Keratinocyte (primary cell): ENCODE measurements at places on chromosomes 11 and 22. TPM values are rescaled to one million over a fixed set of nuclear protein-coding genes. Genes with fewer than 3 reads are reported as not detected.
A peak's percentile ranks its signal among the peaks of the same experiment; 100 is the strongest.

The OR8A1 gene
- polyA plus RNA-seq: not detected in 3 replicates

DNA sequence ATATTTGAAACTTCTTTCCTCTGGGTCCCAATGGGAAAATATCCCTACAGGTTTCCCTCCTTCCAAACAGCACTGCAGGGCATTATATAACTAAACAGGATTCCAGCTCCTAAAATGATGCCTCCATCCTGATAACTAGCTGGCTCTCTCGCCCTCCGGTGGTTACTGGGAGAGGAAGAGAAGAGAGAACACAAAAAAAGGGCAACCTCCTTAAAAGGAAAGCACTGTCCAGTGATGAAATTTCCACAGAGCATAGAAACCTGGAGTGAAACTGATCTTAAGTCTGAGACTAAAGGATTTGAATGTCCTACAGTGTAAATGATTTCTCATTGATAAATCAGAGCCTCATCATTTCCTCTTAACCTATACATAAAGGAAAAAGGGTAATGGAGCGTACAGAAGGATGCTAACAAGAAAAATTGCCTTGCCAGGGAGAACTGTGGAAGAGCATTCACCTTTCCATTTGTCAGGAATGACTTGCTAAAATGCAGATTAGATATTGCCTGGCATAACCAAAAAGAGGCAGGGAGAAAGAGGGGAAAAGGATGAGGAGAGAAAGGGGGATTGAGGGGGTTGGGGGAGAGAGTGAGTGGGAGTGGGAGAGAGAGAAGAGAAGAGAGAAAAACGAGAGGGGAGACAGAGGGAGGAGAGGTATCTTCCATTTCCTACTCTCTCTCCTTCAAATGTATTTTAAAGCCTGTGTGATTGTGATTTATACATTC is 121.3 kb downstream of the APOL5 start:
- H3K27ac ChIP-seq: peak overlapping the region; percentile 88
- H3K4me3 ChIP-seq: peak overlapping the region; percentile 91
- H3K4me1 ChIP-seq: peaks cover 35% of the 10 kb centered on the region
- DNase-seq: no peak
- no peaks in the 10 kb centered on the region for H3K36me3 ChIP-seq

DNA sequence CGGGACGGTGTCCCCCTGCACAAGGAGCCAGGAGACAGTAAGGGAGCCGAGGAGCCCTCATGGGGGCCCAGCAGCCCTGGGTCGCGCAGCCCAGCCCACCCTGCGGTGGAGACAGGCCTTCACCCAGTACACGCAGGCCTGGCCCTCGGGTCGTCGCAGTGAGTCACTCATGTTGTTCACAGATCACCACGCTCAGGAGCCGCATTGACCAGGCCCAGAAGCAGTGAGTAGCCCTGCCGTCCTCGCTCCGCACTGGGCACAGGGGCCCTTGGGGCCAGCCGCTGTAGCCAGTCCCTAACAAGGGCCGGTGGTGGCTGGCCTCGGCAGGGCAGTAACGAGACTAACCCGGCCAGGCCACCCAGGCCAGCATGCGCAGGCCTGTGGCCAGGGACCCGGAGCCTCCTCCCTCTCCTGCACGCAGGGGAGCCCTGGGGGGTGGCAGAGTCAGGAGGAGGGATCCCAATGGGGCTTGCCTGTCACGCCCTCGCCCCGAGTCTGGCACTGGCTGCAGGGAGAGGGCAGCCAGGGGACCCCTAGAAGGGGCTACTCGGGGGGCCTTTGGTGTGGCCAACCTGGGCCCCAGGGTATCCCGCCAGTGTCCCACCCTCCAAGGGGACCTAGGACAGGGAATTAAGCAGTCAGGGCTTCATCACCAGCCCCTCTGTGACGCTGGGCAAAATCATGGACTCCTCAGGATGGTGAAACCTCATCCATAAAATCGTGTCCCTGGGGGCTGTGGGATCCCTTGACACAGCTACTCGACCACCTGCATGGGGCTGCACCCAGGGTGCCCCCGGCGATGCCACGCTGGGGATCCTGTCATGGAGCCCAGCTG is 10.1 kb upstream of the MRPL23 start:
- no peak overlapping the region for H3K27ac ChIP-seq
- no peak for DNase-seq
- no peaks in the 10 kb centered on the region for H3K4me1 ChIP-seq
- no peaks in the 10 kb centered on the region for H3K36me3 ChIP-seq
- H3K27me3 ChIP-seq: no peaks in the 10 kb centered on the region
- H3K4me3 ChIP-seq: no peak overlapping the region

DNA sequence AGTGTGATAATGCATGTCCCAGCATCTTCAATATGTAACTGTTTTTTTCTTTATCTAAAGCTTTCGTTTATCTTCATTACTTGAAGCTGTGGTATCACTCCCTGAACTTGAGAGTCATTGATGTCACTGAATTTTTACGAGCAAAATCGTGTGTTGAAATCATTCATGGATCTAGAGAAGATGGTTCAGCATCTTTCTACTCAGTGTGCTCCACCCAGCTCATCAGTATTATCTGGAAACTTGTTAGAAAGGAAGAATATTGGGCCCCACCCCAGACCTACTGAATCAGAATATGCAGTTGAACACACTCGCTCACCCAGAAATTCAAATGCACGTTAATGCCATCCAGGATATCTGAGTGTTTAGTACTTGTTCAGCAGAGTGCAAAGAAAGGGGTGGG is 8.3 kb downstream of the CDON start:
- peaks cover 17% of the 10 kb centered on the region for H3K27me3 ChIP-seq
- peaks cover 5% of the 10 kb centered on the region for H3K4me1 ChIP-seq
- no peak overlapping the region for H3K4me3 ChIP-seq

GRCh38 chr11:62905296-62905695 is 15.9 kb downstream of the CHRM1 start:
- H3K4me1 ChIP-seq: peaks cover 5% of the 10 kb centered on the region
- H3K27ac ChIP-seq: no peak overlapping the region
- no peaks in the 10 kb centered on the region for H3K27me3 ChIP-seq
- no peaks in the 10 kb centered on the region for H3K36me3 ChIP-seq

DNA sequence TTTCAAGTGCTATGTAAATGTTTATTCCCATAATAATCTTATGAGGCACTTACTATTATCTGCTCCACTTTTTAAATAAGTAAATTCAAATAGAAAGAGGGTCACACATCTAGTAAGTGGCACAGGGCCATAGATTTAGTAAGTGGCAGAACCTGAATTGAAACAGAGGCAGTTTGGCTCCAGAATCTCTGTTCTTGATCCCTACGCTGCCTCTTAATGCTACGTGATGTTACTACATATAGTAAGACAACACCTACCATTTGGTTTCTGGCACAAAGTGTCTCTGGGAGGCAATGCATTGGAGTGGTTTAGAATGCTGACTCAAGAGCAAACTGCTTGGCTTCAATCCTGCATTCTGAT is 1018.3 kb downstream of the DLG2 start:
- no peaks in the 10 kb centered on the region for H3K27me3 ChIP-seq
- no peaks in the 10 kb centered on the region for H3K36me3 ChIP-seq
- no peaks in the 10 kb centered on the region for H3K4me1 ChIP-seq
- DNase-seq: no peak
- no peak overlapping the region for H3K4me3 ChIP-seq

DNA sequence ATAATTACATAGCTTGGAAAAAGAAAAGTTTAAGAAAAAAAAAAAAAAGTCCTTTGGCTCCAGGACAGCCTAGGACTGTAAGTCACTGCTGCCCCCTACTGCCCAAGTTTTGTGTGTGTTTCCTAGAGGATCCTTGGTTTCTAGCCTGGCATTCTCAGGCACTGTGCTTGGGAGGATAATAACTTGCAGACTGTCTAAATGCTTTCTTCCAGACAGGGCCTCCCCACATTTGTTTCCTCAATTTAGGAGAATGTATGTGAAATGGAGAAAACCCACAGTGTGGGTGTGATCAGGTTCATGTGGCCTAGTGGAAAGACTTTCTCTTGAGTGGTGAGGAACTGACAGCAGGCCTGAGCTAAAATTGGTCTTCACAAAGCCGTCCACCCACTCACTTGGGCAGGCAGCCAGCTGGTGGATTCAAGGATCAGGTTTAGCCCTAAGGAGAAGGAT is 191.0 kb downstream of the NAV2 start:
- no peak overlapping the region for H3K4me3 ChIP-seq
- H3K27ac ChIP-seq: no peak overlapping the region
- no peaks in the 10 kb centered on the region for H3K4me1 ChIP-seq
- H3K36me3 ChIP-seq: no peaks in the 10 kb centered on the region
- peaks cover 3% of the 10 kb centered on the region for H3K27me3 ChIP-seq
- DNase-seq: peak; percentile 32

- no peak overlapping the region for H3K4me3 ChIP-seq
- H3K27me3 ChIP-seq: peaks cover 33% of the 10 kb centered on the region
- DNase-seq: no peak
- no peaks in the 10 kb centered on the region for H3K36me3 ChIP-seq
- H3K27ac ChIP-seq: no peak overlapping the region
- peaks cover 5% of the 10 kb centered on the region for H3K4me1 ChIP-seq
These were observed 50.8 kb downstream of the FLRT1 start for GRCh38 chr11:64086258-64087123.

DNA sequence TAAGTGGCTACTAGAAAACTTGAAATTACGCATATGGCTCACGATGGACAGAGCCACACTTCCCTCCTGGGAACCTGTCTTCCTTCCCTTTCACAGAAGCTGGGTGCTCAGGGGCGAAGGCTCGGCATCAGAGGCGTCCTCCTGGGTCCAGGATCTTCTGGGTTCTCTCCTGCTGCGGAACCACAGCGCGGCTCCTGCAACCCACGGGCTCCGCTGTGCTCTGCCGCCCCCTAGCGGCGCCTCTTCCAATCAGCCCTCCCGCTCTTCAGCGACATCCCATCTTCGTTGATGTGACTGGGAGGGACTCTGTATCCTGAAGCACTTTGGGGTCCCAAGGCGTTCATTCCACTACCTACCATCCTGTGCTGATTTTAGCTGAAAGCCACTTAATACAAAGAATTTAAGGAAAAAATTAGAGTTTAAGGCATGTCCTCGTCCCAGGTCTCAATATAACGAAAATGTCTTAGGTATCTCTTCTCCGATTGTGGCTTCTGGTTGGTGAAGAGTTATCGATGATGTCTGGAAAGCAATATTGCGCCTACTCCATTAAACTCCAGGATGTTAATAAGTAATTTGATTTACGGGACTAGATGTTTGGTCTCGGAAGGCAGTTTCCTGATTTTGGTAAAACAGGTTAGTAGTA is 14.8 kb upstream of the RPS3 start:
- no peaks in the 10 kb centered on the region for H3K36me3 ChIP-seq
- peaks cover 9% of the 10 kb centered on the region for H3K4me1 ChIP-seq
- DNase-seq: no peak
- H3K4me3 ChIP-seq: no peak overlapping the region
- no peak overlapping the region for H3K27ac ChIP-seq
